Stimulated activated CD4-positive, alpha-beta T cell treated with anti-CD3 and anti-CD28 coated beads, Interleukin-1b, Interleukin-23, amount 100 ng/mL, for 48 hours (primary cell): ENCODE measurements at places on chromosomes 5 and 9.

DNA sequence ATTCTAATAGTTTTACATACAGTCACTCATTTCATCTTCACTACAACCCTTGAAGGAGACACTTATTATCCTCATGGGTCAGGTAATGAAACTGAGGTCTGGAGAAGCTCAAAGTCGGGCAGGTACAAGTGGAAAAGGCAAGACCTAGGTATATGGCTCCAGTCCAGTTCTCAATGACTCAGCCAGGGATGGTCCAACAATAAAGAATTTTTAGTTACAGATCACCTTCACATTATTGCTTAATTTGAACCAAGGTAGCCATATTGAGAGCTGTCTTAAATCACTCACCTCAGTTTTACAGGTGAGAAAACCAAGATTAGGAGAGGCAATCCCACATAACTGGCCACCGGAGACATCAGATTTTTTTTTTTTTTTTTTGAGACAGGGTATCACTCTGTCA, 55.4 kb downstream of the PTPN3 start:
- no peak for DNase-seq

DNA sequence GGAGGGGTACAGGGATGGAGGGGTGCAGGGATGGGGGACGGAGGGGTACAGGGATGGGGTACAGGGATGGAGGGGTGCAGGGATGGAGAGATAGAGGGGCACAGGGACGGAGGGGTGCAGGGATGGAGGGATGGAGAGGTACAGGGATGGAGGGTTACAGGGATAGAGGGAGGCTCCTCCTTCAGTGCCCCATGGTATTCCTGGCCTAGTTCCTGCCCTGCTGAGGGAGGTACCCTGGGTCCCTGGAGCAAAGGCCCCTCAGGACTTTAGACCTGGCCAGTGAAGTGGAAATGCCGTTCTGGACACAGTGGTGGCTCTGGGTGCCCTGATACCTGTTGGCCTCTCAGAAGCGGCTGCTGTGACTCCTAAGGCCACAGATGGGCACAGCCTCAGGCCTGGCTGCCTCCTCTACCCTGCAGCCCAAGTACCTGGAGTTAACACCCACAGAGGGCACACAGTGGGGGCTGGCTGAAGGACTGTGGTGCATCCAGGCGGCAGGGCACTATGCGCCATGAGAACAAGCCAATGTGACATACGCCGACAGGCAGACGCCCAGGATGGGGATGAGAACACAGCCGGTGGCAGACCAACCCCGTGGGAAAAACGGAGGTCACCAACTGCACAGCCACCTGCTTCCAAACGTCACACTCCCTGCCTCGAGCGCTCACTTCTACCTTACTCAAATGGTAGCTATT, 8.4 kb downstream of the PTGES2 start:
- no peak for DNase-seq

- no peak for DNase-seq
These were observed 36.0 kb downstream of the POC5 start for GRCh38 chr5:75681125-75681830.

DNA sequence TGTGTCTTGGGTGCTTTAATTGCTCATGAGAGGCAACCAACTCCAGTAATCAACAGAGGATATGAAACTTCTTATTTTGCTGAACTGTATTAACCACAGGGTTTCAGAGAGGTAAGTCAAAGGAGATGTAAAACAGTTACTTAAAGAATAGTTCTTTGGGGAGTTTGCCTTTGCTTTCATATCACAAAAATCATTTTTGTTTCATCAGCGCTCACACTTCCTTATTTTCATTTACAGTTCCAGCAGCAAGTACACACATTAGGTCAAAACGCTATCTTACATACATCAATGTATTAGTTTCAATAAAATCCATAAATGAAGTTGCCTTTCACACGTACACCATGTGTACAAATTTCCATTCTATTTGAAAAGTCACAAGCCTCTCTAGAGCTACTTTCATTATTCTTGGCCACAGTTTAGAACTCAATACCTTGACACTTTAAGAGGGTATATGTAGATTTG, 50.1 kb downstream of the ST8SIA4 start:
- no peak for DNase-seq

- DNase-seq, result no peak
These were observed 193.2 kb downstream of the ADAMTSL1 start for GRCh38 chr9:18666986-18667772.

GRCh38 chr9:106575823-106576222, 287.1 kb upstream of the ZNF462 start:
- no peak for DNase-seq

GRCh38 chr5:138641547-138642298, 66.5 kb upstream of the HSPA9 start:
- peak; percentile 82 for DNase-seq

GRCh38 chr5:172685091-172685490, 44.0 kb downstream of the NEURL1B start:
- DNase-seq, result no peak

DNA sequence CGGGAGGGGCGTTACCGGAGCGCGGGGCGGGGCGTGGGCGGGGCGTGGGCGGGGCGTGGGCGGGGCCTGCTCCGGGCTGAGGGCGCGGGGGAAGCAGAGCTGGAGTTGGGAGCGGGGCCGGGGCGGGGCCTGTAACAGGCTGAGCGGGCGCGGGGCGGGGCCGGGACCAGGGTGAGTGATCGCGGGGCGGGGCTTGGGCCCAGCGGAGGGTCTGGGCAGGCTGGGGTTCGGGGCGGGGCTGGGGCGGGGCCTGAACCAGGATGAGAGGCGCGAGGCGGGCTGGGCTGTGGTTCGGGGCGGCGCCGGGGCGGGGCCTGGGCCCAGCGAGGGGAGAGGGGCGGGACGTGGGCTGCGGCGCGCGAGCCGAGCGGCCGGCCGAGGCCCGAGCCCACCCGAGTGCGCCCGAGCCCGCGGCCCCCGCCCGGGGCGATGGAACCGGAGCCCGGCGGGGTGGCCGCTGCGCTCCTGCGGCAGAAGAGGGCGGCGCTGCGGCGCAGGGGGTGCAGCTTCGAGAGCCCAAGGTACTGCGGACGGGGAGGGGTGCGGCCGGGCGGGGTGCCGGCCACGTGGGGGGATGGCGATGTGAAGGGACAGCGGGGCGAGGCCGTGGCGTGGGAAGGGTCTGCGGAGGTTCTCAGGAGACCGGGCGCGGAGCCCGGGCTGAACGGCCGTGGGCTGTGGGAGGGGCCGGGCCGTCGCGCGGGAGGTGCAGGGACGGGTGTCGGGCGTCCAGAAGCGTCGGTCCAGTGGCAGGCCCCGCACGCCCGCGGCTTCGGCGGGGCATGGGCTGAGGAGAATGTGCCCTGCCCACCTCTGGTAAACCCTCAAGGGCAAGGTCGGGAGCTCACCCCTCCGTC, 39.5 kb upstream of the GARNL3 start:
- peak; percentile 93 for DNase-seq

DNA sequence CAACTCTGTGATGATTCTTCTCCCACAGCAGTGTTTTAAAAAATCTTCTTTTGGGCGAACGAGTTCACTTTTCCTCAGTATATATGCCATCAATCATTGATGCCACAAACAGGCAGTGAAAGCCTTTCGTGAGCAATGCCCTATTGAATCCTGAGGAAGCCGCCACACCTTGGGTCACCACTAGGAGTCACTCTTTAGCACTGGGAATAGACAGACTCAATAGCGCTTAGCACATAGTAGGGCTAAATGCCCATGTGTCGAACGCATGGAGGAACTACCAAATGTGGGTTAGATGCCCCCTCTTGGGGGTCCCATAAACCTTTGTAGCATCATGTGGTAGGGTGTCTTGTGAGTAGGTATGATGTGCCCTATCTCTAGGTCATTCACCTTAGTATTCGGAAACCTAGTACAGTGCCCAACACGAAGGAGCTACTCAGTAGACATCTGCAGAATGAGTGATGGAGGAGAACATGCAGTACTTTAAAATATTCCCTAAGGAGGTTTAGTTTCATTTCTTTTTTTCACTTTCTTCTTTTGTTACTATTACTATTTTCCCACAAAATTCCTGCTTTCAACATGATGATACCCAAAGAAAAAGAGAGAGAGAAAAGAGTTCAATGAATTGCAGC, 603.7 kb downstream of the BNC2 start:
- no peak for DNase-seq

- peak; percentile 61 for DNase-seq
These were observed 60.1 kb downstream of the RGS3 start for GRCh38 chr9:113523421-113524141.

DNA sequence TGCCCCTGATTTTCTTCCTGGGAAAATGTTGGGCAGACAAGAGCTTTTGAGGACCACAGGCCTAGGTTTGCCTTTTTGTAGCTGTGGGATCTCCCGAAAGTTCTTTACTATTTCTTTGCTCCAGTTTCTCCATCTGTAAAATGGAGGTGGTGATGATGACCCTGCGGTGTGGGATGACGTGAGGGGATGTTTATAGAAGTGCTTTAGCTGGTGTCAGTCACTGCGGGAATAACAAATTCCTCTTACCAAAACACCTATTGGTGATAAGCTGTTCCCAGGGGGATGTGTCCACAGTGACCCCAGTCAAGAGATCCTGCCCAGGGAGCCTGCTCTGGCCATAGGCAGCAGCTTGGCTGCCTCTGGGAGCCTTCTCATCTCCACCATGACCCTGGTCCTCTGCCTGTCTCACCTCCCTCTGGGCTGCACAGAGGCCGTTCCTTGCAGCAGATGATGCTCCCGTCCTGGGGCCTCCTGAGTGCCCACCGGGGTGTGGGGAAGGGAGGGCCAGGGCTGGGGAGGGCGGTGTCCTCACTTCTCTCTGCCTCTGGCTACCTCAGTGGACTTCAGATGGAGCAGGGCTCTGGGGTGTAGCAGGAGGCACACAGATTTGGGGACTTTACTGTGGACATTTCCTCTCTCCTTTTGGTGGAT, 77.2 kb downstream of the COL15A1 start:
- no peak for DNase-seq

- DNase-seq, result no peak
These were observed 16.5 kb downstream of the TPPP start for GRCh38 chr5:676699-677076.

- DNase-seq, result no peak
These were observed 371.9 kb downstream of the CETN3 start for GRCh38 chr5:90037646-90038045.

- peak; percentile 9 for DNase-seq
These were observed 40.1 kb downstream of the DCAF10 start for GRCh38 chr9:37840560-37841194.

- DNase-seq, result peak; percentile 24
These were observed 5.9 kb upstream of the SLC22A5 start for GRCh38 chr5:132363431-132364112.

DNA sequence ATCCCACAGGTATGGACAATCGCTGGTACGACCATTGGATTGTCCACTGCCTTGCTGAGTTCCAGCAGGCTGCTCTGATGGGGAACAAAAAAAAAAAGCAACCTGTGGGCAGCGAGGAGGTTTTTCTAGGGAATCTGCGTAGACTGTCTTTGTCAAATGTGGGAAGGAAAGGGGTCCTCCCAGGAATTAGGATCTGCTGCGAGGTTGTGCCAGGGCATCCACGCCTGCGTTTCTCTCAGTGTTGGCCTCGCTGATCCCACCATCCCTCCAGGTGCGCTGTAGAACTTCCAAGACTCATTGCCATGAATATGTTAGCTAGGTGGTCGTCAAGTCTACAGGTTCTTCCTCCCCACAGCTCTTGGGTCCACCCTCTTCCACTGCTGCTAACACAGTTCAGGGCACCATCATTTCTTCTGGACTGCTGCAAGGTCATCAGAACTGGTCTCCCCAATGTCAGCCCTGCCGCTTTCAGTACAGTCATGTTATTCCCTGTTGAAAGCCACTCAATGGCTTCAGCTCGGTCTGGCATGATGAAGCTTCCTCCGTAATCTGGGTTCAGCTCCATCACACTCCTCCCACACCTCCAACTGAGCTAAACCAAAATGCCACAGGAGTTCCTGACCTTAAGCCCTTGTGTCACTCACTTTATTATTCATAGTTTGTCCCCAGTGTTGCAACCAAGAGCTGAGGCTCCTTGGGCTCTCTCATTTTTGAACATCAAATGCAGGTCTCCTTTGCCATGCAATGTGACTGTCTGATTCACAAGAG, 79.5 kb upstream of the DMRT1 start:
- no peak for DNase-seq

- DNase-seq, result peak; percentile 50
These were observed 43.4 kb upstream of the N4BP3 start for GRCh38 chr5:178069909-178070308.

- no peak for DNase-seq
These were observed 17.9 kb downstream of the SLC36A3 start for GRCh38 chr5:151285683-151286082.

GRCh38 chr5:15634591-15635288, 134.8 kb downstream of the FBXL7 start:
- no peak for DNase-seq

- no peak for DNase-seq
These were observed 58.3 kb downstream of the HMGCR start for GRCh38 chr5:75395277-75395676.

DNA sequence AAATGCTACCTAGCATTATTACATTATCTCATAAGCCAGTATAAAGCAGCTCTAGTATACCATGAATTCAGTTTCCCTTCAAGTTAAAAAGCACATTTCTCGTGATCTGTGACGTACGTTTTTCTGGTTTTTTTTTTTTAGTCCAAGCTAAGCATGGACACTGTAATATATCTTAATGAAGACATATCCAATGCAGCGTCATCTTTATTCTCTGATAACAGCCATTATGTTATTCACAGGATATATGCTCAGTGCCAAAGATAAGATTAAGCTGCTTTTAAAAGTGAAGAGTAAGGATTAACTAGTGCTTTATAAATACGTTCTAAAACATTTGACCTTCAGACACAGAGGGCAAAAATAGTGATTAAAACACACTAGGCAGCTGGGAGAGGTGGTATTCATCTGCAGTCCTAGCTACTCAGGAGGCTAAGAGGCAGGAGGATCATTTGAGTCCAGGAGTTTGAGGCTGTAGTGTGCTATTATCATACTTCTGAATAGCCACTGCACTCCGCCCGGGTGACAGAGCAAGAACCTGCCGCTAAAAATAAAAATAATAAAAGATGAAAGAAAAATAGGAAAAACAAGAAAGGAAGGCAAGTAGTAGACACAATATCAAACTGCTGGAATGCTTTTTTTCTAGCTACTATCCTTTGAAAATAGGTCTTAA, 7.7 kb downstream of the CSNK1A1 start:
- no peak for DNase-seq

DNA sequence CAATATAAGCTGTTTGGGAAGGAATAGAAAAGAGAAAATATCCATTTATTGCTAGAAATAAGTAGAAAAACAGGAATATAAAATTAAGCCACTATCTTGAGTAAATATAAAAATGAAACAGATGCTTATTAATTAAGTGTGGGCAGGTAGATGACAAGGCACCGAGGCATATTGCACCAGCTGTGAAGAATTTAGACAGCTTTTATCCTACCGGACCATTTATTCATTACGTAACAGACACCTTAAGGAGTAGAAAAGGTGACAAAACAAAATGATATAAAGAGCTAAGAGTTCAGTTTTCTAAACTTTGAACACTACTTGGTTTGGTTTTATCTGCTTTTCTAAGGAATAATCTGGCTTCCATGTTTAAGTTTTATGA, 404.1 kb downstream of the PTPRD start:
- no peak for DNase-seq

GRCh38 chr9:4769321-4770080, 23.2 kb upstream of the RCL1 start:
- peak; percentile 35 for DNase-seq

- no peak for DNase-seq
These were observed 221.7 kb downstream of the FANCC start for GRCh38 chr9:95095641-95096355.
